IPS-NIHi11 (cell line): ENCODE measurements at places on chromosomes 11 and 22.

DNA sequence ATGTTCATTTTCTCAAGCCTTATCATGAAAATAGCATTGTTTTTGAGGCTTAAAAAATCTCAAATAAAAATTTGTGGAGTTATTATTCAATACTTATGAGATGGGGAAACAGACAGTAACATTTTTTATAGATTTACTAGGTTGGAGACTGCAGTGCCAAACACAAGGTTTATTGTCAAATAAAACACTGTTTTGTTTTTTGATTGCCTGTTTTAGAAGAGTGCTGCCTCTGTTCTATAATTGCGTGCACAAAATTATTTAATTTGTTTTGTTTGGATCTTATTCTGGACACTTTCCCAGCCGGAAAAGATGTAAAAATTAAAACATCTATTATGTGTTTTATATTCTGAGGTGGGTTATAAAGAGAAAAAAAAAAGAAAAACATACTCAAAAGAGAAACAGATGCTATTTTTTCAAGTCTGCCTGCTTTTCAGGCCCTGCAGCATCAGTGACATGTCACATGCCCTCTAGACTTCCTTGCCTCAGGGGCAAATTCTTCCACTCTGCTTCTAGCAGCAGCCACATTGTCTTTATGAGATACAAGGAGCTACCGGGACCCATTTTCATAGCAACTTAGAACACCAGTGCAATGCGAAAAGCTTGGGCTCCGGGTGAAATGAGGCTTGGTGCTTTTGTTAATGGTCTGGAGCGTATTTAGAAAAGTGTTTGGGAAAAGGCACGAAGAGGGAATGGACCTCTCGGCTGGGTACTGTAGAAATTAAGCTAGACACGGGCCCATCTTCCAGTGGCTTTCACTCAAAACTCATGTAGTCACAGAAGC, 77.5 kb downstream of the EFCAB6 start:
- DNase-seq = no peak

- DNase-seq = no peak
Measured at GRCh38 chr22:24432059-24432853, 4.9 kb downstream of the ADORA2A start.

DNA sequence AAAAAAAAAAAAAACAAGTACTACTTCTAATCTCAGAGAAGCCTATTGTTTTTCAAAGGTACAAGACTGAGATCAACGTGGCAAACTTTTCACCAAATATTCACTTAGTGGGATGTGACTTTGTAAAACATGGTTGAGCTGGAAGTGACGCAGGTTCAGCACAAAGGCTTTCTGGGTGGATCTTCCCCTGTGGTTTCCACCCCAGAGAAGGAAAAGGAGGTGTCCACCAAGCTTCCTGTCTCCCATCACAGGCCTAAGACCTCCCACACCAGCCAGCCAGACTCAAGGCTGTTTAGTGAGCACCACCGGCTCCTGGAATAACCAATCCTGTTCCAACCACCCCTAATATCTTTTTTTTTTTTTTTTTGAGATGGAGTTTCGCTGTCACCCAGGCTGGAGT, 5.7 kb downstream of the TMEM184B start:
- no peak for DNase-seq

- DNase-seq = no peak
Measured at GRCh38 chr11:72048766-72049460, 31.4 kb downstream of the NUMA1 start.

- DNase-seq = peak; percentile 56
Measured at GRCh38 chr22:20031732-20032406, 11.0 kb downstream of the TANGO2 start.

GRCh38 chr11:80613655-80614054, 1172.8 kb upstream of the TENM4 start:
- DNase-seq = no peak

- no peak for DNase-seq
Measured at GRCh38 chr11:87116185-87116584, 78.5 kb downstream of the TMEM135 start.

GRCh38 chr11:6485661-6486060, 4.4 kb downstream of the TIMM10B start:
- no peak for DNase-seq

DNA sequence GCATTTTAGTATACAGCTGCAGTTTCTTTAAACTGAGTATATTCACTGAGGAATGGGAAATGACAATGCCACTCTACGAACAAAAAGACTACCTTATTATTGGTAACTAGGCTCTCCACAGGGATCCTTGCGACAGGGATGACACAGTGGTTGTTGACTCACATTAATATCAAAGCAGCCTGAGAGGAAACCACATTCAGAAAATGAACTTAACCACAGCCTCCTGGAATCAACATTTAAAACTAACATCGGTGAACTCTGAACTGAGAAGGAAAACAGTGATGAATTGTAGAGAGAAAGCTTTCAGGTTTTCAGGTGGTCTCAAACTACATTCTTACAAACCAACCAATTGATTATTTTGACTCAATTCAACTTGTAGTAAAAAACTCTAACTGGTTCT, 90.3 kb upstream of the MTMR2 start:
- DNase-seq = no peak

DNA sequence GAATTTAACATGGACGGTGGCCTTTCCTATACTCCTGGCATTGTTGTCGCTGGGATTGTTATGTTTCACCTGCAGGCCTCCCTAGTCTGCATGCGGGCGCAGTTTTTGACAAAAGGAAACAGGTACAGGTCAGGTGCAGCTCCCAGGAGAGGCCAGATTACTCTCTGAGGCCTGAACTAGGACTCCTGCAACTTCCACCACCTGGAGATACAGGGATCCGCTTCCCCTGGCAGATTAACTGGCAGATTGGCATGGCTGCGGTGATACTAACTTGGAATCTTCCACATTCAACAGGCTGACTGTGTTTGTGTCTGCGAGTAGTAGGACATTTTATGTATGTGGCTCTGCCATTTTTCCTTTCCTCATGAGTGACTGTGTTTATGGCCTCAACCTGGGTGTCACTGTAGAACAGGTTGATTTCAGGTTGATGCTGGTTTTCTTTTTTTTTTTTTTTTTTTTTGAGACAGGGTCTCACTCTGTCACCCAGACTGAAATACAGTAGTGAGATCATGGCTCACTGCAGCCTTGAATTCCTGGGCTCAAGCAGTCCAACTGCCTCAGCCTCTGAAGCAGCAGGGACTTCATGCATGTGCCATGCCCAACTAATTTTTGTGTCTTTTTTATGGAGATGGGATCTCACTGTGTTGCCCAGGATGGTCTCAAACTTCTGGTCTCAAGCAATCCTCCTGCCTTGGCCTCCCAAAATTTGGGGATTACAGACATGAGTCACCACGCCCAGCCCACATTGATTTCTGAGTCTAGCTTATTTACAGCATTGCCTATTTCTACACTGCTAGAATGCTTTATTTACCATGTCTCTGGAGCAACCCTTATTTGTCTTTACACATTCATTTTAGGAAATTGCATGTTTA, 1.7 kb upstream of the USP28 start:
- DNase-seq = no peak

- no peak for DNase-seq
Measured at GRCh38 chr11:10322830-10323792, 18.2 kb downstream of the ADM start.

DNA sequence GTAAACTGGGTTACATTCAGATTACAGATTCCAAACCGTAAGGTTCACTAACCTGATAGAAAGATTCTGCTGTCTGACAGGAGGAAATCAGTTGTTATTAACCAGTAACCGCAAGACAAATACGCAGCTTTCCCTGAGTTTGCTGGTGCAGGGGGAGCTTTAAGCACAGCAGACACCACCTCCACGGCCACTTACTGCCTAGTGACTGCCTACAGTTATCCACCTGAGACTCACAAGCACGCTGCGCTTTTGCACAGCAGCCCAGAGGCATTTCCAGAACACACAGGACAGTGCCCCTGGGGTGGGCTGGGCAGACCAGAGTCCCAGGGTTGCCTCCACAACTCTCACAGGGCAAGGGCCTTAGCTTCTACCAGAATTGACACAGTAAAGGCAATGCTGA, 90.9 kb downstream of the CTTN start:
- no peak for DNase-seq

DNA sequence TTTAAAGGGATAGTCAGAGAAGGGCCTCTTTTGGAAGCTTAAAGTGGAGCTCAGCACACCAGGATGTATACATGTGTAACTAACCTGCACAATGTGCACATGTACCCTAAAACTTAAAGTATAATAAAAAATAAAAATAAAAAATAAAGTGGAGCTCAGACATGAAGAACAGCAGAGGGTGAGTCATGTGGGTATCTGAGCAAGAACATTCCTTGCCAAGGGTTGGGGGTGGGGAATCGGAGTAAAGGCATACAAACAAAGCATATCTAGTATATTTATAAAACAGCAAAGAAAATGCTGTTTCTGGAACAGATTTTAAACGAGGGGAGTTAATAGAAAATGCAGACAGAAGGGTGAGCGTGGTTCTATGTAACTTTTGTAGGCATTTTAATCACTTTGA, 562.6 kb upstream of the ANO3 start:
- no peak for DNase-seq

DNA sequence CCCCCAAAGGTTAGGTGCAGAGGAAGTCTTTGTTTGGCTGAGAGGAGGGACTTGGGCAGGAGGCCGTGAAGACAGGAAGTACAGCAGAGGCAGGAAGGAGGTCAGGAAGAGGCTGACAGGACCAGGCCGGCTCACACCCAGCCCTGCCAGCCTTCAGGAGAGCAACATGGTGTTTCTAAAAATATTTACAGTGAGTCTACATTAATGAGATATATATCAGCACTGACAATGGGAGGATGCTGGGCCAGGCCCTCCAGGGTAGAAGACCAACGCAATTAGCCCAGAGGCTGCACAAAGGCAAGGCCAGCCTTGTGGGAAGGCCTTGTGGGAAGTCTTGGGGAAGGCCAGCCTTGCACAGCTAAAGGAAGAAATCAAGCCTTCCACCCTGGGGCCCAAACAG, 7.9 kb upstream of the APLNR start:
- no peak for DNase-seq

DNA sequence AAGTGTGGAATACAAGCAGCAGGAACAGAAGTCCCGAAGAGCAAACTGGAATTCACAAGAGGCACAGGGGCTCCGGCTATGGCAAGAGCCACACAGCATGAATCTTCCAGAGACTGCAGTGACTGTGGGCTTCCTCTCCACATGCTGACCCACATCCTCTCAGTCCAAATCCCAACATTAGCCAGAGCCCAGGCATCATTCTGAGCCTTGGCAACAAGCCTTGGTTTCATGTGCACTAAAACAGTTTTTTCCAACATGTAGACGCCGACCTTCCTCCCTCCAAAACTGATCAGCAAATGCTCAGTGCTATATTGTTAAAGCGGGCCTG, 91.7 kb upstream of the CSNK2A3 start:
- DNase-seq = no peak

DNA sequence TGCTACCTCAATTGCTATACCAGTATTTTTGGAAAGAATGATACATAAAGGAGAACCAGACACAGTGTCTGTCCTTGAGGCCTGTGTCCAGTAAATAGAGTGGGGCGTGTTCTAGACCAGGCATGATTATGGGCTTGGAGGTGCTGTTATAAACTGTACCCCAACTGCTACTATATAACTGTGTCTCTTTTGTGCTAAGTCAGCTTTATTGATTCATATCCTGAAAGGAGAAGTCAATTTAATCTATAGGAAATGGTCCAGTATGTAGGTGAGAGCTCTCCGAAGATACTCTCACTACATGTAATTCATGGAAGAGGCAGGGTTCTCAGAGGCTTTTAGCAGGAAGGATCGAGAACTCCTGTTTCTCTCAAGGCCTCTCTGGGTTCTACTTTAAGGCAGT, 334.3 kb downstream of the TMEM135 start:
- no peak for DNase-seq

GRCh38 chr11:3166268-3167142, 1.4 kb upstream of the OSBPL5 start:
- DNase-seq = no peak

DNA sequence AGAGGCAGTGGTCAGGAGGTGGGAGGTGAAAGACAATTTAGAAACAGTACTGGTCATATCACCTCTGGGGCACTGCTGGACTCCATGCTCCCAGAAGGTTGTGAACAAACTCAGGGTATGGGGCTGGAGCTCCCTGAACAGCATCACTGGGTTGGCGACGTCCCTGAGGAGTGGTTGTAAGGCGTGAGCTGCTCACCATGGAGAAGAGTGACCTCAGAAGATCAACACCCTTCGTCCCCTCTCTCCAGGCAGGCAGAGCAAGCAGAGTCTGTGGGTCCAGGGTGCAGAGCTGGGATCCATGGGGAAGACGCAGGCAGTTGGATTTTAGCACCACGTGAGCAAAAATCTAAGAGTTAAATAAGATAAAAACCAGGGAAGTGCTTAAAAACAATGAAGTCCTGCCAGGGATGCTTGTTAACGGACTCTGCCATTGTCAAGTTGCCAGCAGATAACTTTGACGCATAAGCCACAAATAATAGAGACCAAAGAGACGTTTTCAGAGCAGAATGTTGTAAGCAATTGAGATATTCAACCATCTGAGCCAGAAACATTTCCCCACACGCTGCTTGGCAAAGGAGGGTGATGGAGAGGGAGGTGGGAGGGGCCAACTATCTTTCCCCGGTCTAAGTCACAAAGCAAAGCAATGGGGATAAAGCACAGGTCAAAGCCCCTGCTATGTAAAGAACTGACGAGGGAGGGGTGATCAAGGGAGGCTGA, 13.6 kb downstream of the PNPLA5 start:
- no peak for DNase-seq

DNA sequence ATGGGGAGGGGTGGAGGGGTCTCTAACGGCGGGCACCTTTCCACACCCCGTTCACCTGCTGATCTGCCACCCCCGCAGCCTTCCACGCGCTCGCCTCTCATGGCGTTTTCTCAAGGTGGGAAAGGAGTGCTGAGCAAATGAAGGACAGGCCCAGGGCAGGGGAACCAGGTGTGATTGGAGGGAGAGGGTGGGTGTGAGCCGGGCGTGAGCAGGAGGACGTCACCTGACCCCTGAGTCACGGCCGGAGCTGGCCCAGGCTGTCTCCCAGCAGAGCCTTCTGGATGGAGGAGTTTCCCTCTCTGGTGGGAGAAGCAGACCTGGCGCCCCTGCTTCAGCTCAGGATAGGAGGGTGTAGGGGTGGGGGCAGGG, 14.0 kb upstream of the ARHGAP8 start:
- DNase-seq = peak; percentile 73

GRCh38 chr11:65290448-65291165, 24.1 kb upstream of the CDC42EP2 start:
- no peak for DNase-seq

DNA sequence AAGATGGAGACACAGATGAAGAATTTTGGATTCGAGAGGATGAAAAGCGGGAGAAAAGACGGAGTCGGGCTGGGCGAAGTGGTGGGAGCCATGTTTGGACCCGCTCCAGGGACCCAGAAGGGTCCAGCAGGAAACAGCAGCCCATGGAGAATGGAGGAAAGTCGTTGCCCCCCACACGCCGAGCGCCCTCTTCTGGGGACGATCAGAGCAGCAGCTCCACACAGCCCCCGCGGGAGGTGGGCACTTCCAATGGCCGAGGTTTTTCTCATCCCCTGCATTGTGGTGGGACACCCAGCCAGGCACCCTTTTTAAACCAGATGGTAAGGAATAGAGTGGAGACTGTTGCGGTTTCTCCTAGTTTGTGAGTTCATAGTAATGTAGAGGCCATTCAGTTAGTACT, 22.8 kb upstream of the SLC25A18 start:
- peak; percentile 73 for DNase-seq
